DND-41 (cell line): ENCODE measurements at places on chromosomes 7 and 10.

DNA sequence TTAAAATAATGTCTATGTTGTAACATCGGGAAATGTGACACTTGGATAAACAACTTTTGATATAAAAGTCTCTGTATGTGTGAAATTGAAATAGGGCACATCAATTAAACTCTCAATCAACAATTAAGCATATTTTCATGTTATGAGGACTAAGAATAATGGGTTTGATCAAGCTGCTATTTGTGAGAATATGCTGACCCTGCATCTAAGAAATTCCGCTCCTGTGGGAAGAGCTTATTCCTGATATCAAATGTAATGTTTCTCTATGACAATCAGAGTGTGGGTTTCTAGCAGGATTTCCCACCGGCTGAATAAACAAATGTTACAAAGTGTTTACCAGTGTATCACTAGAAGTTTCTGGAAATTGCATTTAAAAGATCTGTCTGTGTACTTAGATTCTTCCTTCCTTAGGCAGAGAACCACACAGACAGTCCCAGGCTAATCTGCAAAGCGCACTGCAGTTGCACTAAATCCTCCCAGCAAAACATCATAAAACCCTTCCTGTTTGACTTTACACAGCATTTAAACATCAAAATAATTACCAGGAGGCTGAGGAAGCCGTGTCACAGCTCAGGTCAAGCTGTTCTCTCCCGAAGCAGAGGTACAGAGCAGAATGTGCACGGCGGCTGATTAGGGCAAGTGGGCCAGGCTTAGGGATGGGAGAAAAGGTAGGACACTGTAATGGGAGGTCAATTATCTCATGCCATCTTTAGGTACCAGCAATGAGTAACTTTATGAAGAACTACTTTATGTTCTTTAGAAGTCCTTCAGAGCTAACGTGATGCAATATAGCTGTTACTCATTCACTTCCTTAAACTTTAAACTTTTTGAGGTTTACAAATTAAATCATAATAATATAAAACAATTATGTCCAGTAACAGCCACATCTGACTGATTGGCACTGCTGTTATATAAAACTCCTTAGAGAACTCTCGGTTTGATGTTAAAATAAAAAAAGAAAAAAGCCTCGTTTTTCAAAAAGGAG is 109.1 kb upstream of the CTTNBP2 start:
- no peak overlapping the region for H3K27ac ChIP-seq
- no peak for DNase-seq
- H3K27me3 ChIP-seq = peaks cover 16% of the 10 kb centered on the region
- no peak overlapping the region for H3K4me3 ChIP-seq
- H3K36me3 ChIP-seq = no peaks in the 10 kb centered on the region

- no peak for DNase-seq
- H3K4me3 ChIP-seq = no peak overlapping the region
- H3K27ac ChIP-seq = no peak overlapping the region
- H3K27me3 ChIP-seq = no peaks in the 10 kb centered on the region
- no peaks in the 10 kb centered on the region for H3K4me1 ChIP-seq
Measured at GRCh38 chr10:51073453-51074237, 642 bp upstream of the PRKG1 start.

DNA sequence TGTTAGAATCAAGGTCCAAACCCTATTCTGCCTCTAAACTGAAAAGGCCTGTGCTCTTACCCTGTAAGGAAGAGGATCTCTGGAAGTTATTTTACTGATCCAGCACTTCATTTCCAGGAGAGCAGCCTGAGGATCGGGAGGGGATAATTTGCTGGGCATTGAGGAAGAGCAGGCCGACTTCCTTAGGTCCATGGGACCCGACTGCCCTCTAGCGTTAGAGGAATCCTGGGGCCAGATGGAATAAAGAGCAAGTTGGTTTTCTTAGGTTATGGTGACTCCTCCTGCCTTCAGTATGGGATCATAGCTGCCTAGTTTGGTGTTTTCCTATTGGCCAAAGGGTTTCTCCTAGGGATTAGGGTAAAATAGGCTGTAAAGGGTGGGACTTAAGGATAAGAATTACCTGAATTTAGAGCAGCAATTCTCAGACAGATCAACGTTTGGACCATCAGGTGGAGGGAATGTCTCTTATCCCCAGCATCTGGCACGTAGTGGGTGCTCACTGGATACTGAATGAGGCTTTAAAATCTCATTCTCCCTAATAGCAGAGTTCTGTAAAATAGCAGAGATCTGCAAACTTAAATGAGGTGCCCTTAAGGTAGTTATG is 40.0 kb upstream of the SORBS1 start:
- peak; percentile 51 for DNase-seq
- no peak overlapping the region for H3K27ac ChIP-seq
- H3K4me1 ChIP-seq = no peaks in the 10 kb centered on the region

DNA sequence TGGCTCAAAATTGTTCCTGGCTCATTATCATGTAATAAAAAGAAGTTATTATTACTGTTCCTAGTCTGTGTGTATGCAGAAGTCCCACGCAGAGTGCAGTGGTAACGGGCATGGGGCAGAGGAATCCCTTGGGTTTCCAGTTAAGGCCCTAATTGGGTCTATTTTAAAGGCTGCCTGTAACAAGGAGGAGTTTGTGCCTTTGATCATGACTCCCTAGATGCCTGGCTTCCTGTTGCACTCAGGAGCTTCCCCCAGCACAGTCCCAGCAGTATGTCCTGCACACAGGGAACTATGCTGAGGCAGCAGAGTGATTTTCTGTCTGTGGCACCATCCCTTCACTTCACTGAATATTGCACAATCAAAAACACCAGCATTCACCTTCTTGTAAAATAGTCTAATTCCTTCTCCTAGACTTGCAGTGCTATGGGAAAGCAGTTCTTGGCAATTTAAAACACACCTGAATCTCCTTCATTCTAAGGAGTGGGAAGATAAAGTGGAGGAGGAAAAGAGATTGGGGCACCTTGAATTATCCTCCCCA is 22.9 kb downstream of the SORCS1 start:
- no peaks in the 10 kb centered on the region for H3K4me1 ChIP-seq
- no peak overlapping the region for H3K27ac ChIP-seq
- DNase-seq = no peak
- H3K36me3 ChIP-seq = no peaks in the 10 kb centered on the region
- no peak overlapping the region for H3K4me3 ChIP-seq

DNA sequence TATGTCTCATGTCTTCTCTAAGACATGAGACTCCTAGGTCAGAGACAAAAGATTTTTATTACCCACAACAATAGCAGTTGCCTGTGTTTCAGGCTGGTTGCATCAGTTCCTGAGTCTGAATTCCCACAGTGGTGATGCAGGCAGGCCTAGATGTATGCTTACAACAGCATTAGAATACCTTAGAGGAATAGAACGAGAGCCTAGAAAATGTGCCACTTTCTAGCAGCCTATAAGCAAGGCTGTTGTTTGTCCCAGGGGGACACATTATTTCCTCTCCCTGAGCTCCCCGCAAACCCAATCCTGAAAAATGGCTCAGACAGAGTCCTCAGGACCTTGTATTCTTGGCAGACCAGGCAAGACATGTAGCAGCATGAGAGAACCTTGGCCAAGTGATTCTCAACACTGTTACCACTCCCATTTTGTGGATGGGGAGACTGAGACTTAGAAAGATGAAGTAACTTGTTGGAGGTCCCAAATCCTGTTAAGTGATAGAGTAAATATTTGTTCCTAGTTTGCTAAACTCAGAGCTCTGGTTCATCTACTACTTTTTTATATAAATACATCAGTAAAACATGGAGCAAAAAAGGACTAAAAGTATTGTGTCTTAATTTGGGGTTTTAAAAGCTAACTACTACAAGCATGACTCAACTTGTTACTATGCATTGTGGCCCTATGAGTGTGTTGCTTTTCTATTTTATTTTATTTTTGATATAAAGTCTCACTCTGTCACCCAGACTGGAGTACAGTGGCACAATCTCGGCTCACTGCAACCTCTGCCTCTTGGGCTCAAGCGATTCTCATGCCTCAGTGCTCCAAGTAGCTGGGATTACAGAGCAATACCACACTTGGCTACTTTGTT is 14.2 kb downstream of the VTI1A start:
- no peaks in the 10 kb centered on the region for H3K27me3 ChIP-seq
- peak; percentile 54 for DNase-seq
- H3K4me3 ChIP-seq = no peak overlapping the region
- peaks cover 36% of the 10 kb centered on the region for H3K36me3 ChIP-seq
- H3K4me1 ChIP-seq = peaks cover 2% of the 10 kb centered on the region; the same call in 1 of the 2 replicates
